ENCODE measurements at places on chromosomes 1 and 21. TPM values are rescaled to one million over a fixed set of nuclear protein-coding genes. Genes with fewer than 3 reads are reported as not detected.

TMEM82 gene
- not detected for total RNA-seq

DNA sequence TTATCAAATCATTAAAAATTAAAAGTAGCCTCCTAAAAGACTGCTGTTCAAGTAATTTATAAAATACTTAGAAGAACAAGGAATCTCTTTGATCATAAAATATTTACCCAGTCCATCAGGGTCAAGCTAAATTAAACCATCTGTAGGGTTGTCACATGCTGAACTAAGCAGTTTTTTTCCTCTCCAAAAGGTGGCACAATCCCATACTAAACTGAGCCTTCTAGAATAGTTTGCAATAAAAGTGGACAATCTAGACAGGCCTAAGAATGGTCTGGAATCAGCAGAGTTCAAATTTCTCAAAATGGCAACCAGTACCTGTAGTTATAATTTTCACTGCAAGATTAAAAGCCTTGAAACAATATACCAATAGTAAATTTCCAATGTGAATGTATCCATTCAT, 194.8 kb downstream of the EIF4G3 start:
- DNase-seq: peak; percentile 63

GRCh38 chr1:174222166-174222949, 63.0 kb downstream of the RABGAP1L start:
- peak; percentile 73 for DNase-seq

PRR9 gene
- not detected for total RNA-seq

GRCh38 chr1:83883979-83884378, 115.0 kb downstream of the TTLL7 start:
- no peak for DNase-seq

DNA sequence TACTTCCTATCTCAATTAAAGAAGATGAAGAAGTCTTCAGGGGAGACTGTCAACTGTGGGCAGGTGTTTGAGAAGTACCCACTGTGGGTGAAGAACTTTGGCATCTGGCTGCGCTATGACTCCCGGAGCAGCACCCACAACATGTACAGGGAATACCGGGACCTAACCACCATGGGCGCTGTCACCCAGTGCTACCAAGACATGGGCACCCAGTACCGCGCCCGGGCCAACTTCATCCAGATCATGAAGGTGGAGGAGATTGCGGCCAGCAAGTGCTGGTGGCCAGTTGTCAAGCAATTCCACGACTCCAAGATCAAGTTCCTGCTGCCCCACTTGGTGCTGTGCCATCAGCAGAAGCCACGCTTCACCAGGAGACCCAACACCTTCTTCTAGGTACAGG, 15.5 kb upstream of the RNF19B start:
- no peak for DNase-seq

- DNase-seq: no peak
Measured at GRCh38 chr1:201020040-201020591, 3.4 kb downstream of the KIF21B start.
